ENCODE measurements at places on chromosomes 11 and 22.

DNA sequence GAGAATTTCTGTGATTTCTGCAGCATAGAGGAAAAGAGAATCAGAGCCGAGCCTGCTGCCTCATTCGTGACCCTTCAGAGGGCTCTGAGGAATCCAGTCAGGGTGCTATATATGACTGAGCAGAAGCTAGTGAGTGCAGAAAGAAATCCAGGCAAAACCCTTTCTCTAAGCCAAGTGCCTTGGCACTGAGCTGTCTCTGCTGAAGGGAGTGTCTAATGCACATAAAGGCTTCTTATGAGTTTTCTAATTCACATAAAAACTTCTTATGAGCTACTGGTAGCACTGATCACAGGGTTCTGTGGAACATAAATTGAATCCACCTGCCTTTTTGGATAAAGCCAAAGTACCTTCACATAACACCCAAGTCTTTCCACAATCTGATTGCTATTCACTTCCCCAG lies 785.7 kb upstream of the CCDC90B start:
- no peak overlapping the region for H3K27ac ChIP-seq
- H3K27me3 ChIP-seq, result no peaks in the 10 kb centered on the region
- no peaks in the 10 kb centered on the region for H3K4me1 ChIP-seq
- no peak overlapping the region for H3K4me3 ChIP-seq

DNA sequence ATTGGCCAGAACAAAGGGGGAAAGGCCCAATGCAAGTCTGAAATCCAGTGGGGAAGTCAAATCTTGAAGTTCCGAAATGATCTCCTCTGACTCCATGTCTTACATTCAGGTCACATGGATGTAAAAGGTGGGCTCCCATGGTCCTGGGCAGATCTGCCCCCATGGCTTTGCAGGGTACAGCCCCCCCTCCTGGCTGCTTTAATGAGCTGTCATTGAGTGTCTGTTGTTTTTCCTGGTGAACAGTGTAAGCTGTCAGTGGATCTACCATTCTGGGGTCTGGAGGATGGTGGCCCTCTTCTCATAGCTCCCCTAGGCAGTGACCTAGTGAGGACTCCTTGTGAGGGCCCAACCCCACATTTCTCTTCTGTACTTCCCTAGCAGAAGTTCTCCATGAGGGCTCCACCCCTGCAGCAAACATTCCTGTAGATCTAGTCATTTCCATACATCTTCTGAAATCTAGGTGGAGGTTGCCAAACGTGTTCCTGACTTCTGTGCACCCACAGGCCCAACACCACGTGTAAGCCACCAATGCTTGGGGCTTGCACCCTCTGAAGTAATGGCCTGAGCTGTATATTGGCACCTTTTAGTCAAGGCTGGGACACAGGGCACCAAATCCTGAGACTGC lies 9.3 kb downstream of the CARD18 start:
- no peak for DNase-seq
- no peak overlapping the region for H3K27ac ChIP-seq
- H3K36me3 ChIP-seq, result no peaks in the 10 kb centered on the region
- H3K27me3 ChIP-seq, result no peaks in the 10 kb centered on the region

GRCh38 chr11:12968101-12968500 lies 41.0 kb upstream of the RASSF10 start:
- H3K27me3 ChIP-seq, result no peaks in the 10 kb centered on the region
- no peak overlapping the region for H3K27ac ChIP-seq
- H3K4me1 ChIP-seq, result no peaks in the 10 kb centered on the region
- no peaks in the 10 kb centered on the region for H3K36me3 ChIP-seq
- no peak overlapping the region for H3K4me3 ChIP-seq
- no peak for DNase-seq

GRCh38 chr11:102447193-102447592 lies 5.4 kb downstream of the TMEM123 start:
- no peak overlapping the region for H3K27ac ChIP-seq
- peak; percentile 59 for DNase-seq
- H3K27me3 ChIP-seq, result no peaks in the 10 kb centered on the region

- peaks cover 53% of the 10 kb centered on the region for H3K36me3 ChIP-seq
- peaks cover 38% of the 10 kb centered on the region for H3K4me1 ChIP-seq
- no peak for DNase-seq
- peak overlapping the region; percentile 86 for H3K27ac ChIP-seq
- H3K4me3 ChIP-seq, result peak overlapping the region; percentile 98
- H3K27me3 ChIP-seq, result no peaks in the 10 kb centered on the region
Measured at GRCh38 chr11:65861533-65862183, 1.4 kb downstream of the MUS81 start.

- no peaks in the 10 kb centered on the region for H3K27me3 ChIP-seq
- no peak overlapping the region for H3K27ac ChIP-seq
- no peak for DNase-seq
- H3K36me3 ChIP-seq, result no peaks in the 10 kb centered on the region
Measured at GRCh38 chr11:109864834-109865547, 228.2 kb upstream of the ZC3H12C start.

DNA sequence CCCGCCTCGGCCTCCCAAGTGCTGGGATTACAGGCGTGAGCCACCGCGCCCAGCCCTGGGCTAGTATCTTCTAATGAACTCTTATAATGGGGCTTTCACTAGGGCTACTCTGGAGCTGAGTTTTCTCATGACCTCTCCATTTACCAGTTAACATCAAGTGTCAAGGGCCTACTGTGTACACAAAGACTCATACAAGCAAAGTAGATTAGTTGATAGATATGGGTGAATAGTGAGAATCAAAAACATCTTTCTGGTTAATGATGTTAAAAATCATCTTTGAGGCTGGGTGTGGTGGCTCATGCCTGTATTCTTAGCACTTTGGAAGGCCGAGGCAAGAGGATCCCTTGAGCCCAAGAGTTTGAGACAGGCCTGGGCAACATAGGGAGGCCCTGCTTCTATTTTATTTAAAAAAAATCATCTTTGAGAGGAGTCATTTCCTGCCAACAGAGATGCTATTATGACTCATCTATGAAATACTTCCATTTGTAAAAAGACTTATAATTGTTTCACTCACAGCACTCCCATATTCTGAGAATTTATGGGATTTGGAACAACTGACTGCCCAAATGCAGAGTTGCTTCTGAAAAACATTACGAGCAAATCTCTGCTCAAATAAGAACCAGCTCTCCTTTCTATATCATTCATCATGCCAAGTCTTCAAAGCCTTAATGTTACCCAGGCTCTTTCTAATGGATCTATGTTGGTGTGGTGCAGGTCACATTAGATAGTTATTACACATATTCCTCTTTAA lies 57.0 kb downstream of the GDPD4 start:
- no peak overlapping the region for H3K4me3 ChIP-seq
- H3K4me1 ChIP-seq, result no peaks in the 10 kb centered on the region
- no peak for DNase-seq
- H3K36me3 ChIP-seq, result no peaks in the 10 kb centered on the region
- H3K27me3 ChIP-seq, result no peaks in the 10 kb centered on the region

DNA sequence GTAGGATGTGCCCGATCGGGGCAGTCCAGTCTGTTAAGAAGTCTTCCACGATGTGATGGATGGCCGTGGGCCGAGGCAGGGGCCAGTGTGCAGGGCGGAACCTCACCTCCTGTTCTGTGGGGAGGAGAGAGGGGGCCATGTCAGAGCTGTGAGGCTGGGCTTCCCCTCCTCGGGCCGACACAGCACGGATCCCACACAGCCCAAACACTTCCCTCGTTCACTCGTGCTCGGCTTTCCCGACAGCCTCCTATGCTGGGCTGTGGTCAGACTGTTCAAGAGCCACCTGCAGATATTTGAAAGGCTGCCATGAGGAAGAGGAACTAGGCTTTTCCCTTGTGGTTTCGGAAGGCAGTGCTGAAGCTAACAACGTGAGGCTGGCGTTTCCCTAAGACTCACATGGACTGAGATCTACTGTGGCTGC lies 12.3 kb upstream of the TXN2 start:
- peaks cover 20% of the 10 kb centered on the region for H3K4me1 ChIP-seq
- peak; percentile 78 for DNase-seq
- peak overlapping the region; percentile 48 for H3K27ac ChIP-seq
- no peak overlapping the region for H3K4me3 ChIP-seq
- no peaks in the 10 kb centered on the region for H3K27me3 ChIP-seq
- peaks cover 2% of the 10 kb centered on the region for H3K36me3 ChIP-seq

DNA sequence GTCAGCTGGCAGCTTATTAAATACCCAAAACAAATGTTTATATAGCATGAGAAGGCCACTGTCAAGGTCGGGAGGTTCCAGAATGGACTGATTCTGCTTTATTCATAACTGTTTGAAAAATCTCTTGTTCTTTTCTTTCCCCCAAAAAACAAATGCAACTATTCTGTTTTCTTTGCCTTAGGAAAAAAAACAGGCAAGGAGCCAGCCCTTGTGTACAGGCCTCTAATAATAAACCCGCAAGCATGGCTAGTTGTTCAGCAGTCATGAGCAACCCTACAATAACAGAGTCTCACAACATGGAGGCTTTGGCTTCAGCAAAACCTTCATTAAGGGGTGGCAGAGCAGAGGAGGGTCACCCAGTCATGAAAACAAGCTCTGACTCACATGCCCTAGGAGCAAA lies 191.7 kb downstream of the KIRREL3 start:
- H3K27ac ChIP-seq, result no peak overlapping the region
- no peak for DNase-seq
- no peak overlapping the region for H3K4me3 ChIP-seq
- no peaks in the 10 kb centered on the region for H3K36me3 ChIP-seq
- no peaks in the 10 kb centered on the region for H3K4me1 ChIP-seq

DNA sequence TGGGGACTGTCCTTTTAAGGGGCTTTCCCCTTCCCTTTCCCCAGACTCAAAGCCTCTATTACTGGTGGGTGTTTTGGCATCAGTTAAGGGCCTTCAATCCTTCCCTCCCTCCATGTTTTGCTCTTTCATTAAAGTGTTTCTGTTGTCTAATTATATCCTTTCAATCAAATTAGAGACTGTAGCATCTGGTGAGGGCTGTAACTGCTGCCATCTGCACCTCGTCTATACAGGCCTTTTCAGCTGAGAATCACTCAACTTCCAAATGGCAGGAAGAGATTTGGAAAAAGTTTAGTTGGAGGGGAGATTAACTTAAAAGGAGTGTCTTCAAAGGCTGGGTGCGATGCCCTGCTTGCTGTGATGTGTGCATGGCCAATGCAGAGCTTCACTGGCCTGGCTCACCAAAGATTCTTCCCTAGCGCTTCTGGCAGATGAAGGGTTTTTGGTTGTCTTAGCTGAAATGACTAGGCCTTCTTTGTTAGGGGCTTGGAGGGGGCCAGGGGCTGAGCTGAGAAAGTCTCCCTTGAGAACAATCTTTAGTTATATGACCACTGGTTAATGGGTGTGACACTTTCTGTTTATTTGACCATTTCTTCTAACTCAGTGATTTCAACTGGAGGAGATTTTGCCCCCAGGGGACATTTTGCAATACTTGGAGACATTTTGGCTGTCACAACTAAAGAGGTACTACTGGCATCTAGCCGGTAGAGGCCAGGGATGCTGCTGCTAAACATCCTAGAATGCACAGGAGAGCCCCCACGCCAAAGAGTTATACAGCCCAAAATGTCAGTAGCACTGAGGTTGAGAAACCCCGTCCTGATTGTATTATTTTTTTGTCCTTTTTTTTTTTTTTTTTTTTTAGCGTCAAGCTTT lies 7.5 kb downstream of the KREMEN1 start:
- H3K4me1 ChIP-seq, result peaks cover 12% of the 10 kb centered on the region
- H3K27ac ChIP-seq, result no peak overlapping the region
- no peak for DNase-seq
- H3K4me3 ChIP-seq, result no peak overlapping the region

DNA sequence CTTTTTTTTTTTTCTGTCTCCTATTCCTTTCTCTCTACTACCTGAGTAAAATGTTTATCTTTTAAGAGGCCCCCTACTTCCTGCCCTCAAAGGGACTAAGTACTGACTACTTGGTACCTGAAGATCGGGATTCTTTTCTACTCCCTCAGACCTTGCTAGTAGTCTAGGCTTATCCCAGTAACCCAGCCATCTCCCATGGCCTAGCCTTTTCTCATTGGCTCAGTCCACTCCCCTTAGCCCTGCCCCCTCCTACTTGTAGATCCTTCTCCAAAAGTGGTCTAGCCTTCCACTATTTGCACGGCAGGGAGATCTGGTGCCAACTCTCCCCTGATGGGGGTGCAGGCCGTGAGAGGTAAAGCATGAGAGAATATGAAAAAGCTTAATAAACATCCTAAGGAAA lies 133.7 kb downstream of the RCN1 start:
- no peaks in the 10 kb centered on the region for H3K27me3 ChIP-seq
- no peak overlapping the region for H3K27ac ChIP-seq
- no peak overlapping the region for H3K4me3 ChIP-seq
- no peaks in the 10 kb centered on the region for H3K4me1 ChIP-seq
- DNase-seq, result no peak

GRCh38 chr11:34405079-34405858 lies 33.5 kb upstream of the CAT start:
- H3K27me3 ChIP-seq, result no peaks in the 10 kb centered on the region
- DNase-seq, result peak; percentile 93
- H3K4me3 ChIP-seq, result peak overlapping the region; percentile 70
- H3K27ac ChIP-seq, result peak overlapping the region; percentile 77

- no peak overlapping the region for H3K27ac ChIP-seq
- DNase-seq, result no peak
- H3K36me3 ChIP-seq, result no peaks in the 10 kb centered on the region
- no peak overlapping the region for H3K4me3 ChIP-seq
- H3K27me3 ChIP-seq, result no peaks in the 10 kb centered on the region
- no peaks in the 10 kb centered on the region for H3K4me1 ChIP-seq
Measured at GRCh38 chr22:49753276-49753890, 74.3 kb downstream of the BRD1 start.
